Activated naive CD4-positive, alpha-beta T cell (primary cell): ENCODE measurements at places on chromosomes 7 and 10.

DNA sequence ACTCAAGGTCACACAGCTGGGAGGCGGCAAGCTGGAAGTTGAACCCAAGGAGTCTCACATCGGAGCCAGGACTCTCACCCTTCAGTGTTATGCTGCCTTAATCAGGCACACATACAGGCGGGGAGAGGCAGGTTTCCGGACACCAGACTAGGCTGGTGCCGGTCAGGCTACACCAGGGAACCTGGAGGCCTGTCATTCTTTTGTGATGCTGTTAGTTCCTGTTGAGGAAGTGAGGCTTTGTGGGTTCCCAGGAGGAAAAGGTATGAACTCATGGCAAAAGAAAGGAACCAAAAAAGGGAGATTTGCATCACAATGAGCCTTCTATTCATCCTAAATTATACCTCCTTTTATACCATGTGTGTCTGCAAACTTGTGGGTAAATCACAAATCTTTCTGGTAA, 103.8 kb downstream of the TCF7L2 start:
- no peak for DNase-seq

DNA sequence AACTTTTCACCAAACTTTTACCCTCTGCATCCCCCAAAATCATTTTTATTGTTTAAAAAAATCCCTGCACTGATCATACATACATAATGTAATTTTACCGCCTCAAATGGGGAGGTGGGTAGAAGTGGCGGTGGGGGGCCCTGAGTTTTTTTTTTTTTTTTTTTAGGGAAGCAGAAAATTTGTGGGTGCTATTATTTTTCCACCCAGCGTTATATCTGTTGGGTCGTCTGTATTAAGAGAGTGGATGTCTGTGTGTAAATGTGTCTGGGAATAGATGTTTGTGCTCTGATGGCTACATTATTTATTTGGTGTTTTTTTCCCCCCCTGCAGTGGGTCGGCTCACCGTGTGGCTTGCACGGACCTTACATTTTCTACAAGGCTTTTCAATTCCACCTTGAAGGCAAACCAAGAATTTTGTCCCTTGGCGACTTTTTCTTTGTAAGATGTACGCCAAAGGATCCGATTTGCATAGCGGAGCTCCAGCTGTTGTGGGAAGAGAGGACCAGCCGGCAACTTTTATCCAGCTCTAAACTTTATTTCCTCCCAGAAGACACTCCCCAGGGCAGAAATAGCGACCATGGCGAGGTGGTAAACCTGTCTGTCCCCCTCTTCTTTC, 438 bp downstream of the ARID5B start:
- DNase-seq, result no peak

DNA sequence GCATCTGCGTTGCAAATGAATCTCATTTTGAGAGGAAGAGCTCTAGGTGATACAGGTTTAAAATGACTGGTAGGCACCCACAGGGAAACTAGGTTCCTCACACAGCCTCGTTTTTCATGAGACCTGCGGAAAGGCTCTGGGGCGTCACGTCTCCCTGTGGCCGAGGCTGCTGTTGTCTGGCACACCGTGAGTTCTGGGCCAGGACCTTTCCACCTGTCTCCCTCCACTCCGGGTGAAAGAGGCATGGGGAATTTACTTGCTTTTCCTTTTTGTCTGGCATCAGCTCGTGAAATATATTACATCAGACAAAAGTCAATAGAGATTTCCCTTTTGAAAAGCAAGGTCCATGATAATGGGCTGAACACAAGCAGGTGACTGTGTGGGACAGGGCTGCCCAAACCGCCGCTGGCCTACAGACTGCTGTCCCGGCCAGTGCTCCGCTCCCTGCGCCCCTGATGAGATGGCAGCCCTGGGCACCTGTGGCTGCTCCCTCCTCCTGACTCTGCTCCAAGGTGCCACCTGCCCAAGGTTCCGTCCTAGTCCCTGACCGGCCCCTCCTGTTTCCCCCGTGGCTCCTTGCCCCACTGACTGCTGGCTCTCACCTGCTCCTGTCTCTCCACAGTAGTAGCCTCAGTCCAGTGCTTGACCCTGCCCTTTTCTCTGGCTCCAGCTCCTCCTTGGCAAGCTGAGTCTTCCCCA, 109.6 kb downstream of the NKX6-2 start:
- DNase-seq, result no peak

GRCh38 chr10:22518167-22518724, 172.9 kb downstream of the SPAG6 start:
- no peak for DNase-seq

DNA sequence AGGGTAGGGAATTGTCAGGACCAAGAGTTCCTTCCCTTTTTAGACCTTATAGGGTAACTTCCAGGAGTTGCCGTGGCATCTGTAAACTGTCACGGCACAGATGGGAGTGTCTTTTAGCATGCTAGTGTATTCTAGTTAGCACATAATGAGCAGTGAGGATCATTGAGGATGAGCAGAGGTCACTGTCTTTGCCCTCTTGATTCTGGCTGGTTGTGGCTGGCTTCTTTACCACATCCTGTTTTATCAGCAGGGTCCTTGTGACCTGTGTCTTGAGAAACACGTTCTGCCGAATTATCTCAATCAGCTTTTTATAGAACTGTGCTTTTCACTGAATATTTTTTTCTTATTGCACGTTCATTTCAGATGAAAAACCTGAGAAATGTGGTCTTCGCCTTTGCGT, 41.5 kb downstream of the MINPP1 start:
- DNase-seq, result no peak

DNA sequence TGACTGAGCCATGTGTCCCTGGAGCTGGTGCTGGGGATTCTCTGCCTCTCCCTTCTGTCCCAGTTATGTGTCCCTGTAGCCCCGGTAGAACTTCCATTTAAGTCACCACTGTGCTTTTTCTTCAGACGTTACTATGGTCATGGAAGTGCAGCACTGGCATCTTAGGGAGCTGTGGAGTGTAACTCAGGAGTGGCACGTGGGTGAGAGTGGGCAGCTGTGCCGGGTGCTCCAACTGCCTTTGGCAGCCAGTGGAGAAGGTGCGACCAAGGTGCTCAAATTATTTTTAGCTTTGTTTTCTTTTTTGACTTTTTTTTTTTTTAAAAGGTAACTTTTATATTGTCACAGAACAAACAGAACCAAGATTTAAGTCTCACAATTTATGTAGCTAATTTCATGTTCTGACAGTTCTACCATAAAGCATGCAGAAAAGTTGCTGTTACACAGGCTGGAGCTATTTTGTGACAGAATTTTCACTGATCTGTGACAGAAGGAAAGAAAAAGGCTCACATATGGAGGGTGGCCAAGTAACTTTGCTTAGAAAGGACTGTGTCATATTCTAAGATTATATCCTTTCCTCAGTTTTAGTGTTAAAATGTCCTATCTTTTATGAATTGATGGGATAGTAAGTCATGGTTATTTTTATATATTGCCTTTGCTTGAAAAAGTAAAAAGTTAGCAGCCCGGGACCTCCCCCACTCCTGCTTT, 73.9 kb downstream of the SH2D4B start:
- DNase-seq, result no peak

DNA sequence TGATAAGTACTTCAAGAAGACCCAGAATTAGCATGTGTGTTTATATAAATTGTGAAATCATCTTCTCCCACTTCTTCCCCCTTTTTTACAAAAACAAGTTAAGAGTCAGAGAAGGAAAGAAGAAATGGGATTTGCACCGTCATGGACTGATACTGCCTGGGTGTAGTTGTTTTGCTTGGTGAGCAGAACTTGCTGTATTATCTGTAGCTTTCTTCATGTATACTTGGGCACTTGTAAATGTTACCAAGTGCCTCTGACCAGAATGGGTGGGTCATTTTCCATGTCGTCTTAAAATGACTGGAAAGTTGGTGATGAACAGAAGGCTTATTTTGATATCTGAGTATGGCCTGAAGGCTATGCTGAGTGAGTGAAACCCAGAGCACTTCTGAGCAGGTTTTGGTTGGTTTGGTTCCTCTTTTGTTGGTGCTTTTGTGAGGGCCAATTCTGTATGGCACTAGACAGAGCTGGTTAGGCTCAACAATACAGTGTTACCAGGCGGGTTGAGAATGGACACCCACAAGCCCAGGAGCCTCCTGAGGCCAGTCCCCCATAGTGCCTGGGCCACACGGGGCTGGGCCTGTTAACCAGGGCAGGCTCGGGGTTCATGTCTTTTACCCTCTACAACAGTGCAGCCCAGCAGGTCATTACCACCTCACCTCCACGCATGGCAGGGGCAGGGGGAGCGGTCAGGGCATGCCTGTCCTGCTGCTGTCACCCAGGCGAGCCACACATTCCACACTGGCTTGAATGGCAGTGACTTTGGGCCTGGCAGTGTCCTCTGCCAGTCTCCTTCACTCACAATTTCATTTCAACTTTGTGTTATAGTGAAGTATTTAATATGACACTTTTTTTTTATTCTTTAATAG, 115.1 kb downstream of the CCNY start:
- no peak for DNase-seq

DNA sequence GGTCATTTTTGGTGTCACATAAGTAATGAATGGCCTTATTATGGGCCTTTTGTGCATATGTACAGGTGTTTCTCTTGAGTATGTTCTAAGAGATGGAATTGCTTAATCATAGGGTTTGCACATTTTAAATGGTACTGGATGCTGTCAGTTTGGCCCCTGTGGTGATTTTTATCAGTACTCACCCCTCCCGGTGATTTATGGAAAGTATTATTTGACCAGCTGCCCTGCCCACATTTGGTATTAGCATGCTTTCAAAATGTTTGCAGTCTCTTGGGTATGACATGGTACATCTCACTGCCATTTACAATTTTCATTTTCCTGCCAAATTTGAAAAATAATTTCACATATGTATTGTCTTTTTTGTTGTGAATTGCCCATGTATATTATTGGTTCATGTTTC, 427.7 kb downstream of the LRMDA start:
- no peak for DNase-seq

DNA sequence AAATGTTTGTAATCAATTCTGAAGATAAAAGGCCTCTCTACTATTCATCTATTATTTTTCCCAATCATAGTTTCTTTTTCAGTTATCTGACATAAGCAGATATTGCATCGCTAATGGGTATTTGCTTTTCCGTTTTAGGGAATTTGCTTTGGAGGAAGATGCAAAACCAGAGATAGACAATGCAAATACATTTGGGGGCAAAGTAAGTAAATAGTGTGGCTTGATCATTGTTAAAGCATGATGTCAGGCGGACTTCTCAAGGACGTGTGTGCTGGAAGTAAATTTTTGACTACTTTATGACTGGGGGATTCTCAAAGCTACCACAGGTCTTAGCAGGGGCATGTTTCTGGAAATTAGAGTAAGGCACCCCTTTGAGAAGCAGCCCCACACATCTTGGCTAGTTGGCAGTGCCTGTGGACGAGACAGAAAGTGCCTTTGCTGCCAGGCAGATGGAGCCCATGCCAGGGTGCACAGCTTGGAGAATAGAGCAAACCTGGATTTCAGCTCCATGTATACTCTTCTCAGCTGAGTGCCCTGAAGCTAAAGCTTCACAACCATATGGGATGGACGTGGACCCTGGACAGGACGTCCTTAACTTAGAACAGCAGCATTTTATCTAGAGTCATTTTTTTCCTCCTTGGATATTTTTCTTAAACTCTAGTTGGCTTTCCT, 68.6 kb downstream of the SRI start:
- no peak for DNase-seq

GRCh38 chr10:60573336-60573735, 183.7 kb upstream of the ANK3 start:
- no peak for DNase-seq

DNA sequence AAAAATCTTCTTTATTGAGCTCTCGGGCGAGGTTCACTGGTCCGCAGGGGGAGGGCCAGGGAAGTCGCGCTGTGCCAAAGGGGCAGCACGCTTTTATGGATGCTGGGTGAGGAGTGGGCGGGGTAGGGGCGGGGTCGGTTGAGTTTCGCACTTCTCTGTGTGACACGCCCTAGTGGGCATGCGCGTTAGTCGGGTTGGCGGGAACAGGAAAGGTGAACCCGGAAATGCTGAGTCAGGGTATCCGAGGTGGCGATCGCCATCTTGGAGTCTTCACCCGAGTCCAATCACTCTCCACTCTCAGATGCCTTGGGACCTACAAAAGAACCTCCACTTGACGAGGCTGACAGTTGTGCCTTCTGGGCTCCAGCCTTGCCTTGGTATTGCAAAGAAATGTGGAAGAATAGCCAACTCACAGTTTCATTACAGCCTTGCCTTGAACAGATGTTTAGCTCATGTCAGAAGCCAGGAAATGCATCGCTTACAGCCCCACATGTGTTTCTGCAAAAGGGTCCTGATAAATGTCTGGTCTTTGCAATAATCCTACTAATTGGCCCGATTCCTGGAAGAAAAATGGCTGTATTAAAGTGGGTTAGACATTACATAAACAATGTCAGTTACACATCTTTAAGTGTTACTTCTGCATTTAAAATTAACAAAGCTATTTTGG, 64.1 kb downstream of the AHR start:
- no peak for DNase-seq

- no peak for DNase-seq
These were observed 35.4 kb upstream of the KNDC1 start for GRCh38 chr10:133124357-133125211.

DNA sequence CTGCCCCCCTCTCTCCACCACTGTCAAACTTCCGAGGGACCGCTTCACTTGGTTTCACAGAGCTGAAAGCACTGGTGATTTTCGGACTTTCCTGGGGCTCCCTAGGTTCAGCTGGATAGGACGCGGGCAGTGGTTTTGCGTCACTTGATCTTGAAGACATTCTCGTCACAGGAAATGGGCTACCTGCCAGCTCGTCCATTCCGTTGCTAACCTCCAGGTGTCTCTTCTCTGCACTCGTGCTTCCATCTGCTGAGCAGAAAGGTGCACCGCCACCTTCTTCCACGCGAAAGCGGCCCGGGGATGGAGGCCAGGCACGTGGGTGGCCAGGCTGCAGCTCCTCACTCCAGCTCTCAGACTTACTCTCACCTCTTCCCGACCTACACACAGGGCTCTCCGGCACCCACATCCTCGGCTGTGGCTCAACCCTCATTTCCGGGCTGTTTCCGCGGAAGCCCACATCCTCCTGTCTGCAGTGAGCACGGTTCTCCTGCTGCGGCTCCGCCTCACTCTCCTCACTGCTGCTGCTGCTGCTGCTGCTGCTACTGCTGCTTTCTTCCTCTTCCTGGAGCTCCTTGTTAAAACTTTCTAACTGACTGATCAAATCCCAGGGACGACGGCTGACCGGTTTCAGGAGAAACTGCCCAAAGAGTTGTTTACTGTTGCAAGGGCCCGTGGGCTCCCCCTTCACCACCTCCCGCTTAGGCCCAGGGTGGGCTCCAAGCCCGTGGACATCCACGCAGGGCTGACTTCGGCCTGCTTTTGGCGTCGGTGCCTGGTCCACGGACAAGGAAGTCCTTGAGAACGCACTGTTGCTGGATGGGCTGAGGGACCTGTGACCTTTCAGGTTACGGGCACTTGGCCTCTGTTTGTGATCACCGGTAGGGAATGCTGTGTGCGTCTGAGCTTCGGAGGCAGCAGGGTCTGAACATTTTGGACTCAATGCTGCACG, 32.1 kb downstream of the JCAD start:
- peak; percentile 41 for DNase-seq

- no peak for DNase-seq
These were observed 42.4 kb downstream of the INSIG1 start for GRCh38 chr7:155340071-155340531.

DNA sequence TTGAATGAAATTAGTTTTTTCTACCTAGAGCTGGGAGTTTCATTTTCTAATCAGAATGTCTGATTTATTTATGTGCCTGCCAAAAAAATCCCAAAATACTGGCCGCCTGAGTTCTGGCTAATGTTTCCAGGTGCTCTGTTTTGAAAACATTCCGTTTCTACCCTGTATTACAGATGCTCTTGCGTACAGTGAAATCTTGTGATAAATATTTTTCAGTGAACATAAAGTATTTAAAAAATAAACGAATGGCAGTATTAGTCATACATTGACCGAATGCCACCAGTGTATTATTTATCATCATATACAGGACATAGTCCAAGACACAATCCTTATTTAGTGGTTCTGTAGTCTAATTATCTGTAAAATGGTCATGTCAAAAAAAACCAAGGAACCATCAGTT, 102.8 kb downstream of the KAT6B start:
- no peak for DNase-seq
